ENCODE measurements at places on chromosomes 7 and 10.
A peak's percentile ranks its signal among the peaks of the same experiment; 100 is the strongest.

DNA sequence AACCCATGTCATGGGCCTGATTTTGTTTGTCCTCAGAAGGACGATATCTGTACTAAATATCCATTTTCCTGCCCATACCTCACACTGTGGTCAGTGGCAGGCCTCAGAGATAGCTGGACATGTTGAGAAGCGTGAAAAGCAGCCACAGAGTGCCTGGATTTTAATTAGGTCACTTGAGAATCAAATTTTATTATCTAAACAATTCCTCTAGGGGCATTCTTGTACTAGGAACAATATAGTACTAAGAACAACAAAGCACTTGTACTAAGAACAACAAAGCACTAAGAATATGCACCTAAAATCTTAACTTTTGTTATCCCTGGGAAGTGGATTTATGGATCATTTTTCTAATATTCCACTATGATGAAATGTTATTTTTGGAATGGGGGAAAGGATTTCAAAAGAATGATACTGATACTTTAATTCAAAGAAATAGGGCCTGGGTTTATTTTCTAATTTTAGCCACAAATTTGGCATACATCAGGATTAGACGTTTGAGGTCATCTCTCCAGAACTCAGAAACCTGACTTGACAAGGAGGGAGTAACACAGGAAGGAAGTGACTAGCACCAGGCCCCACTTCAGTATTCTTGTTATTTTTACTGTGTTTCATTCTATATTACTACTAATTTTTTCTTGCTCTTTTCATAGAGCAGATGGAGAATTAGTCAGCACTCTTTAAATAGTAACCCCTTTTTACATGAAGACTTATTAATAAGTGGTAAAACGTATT lies 112.2 kb downstream of the EXOC4 start:
- no peak for DNase-seq

- peak; percentile 31 for DNase-seq
These were observed 73.0 kb downstream of the ADCY1 start for GRCh38 chr7:45646996-45647825.

GRCh38 chr10:43981232-43981631 lies 332.6 kb upstream of the ZNF32 start:
- DNase-seq = no peak

- DNase-seq = no peak
These were observed 439 bp upstream of the EMX2 start for GRCh38 chr10:117541909-117542705.

DNA sequence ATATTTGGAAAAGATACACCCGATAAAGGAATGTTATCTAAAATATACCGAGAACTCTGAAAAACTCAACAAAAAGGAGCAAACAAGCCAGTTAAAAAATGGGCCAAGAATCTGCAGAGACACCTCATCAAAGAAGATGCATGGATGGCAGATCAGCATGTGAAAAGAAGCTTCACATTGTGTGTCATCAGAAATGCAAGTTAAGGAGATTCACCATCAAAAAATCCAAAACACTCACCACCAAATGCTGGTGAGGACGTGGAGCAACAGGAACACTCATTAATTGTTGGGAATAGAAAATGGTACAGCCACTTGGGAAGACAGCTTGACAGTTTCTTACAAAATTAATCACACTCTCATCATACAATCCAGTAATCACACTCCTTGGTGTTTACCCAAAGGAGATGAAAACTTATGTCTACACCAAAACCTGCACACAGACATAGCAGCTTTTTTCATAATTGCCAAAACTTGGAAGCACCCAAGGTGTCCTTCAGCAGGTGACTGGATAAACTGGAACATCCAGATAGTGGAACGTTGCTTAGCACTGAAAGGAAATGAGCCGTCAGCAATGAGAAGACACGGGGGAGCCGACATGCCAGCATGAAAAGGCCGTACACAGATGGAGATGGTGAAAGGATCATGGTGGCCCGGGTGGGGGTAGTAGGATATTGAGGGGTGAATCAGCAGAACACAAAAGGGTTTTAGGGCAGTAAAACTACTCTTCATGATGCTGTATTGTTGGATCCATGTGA lies 27.9 kb upstream of the PWWP2B start:
- no peak for DNase-seq

GRCh38 chr10:118710487-118710886 lies 44.3 kb downstream of the CACUL1 start:
- DNase-seq = no peak

- no peak for DNase-seq
These were observed 25.8 kb upstream of the EEPD1 start for GRCh38 chr7:36127075-36127740.

- no peak for DNase-seq
These were observed 540.2 kb downstream of the GATA3 start for GRCh38 chr10:8594711-8595110.

- no peak for DNase-seq
These were observed 47.3 kb downstream of the TFPI2 start for GRCh38 chr7:93843260-93843659.

- DNase-seq = no peak
These were observed 4.9 kb downstream of the SLC25A13 start for GRCh38 chr7:96316949-96317348.

- DNase-seq = peak; percentile 11
These were observed 304.6 kb downstream of the PRPF18 start for GRCh38 chr10:13891128-13892000.

- no peak for DNase-seq
These were observed 155.1 kb downstream of the ZNF22 start for GRCh38 chr10:45155784-45156183.

GRCh38 chr7:74586258-74587175 lies 71.0 kb upstream of the GTF2I start:
- DNase-seq = no peak

- DNase-seq = no peak
These were observed 824 bp downstream of the LRIT2 start for GRCh38 chr10:84224411-84225028.

DNA sequence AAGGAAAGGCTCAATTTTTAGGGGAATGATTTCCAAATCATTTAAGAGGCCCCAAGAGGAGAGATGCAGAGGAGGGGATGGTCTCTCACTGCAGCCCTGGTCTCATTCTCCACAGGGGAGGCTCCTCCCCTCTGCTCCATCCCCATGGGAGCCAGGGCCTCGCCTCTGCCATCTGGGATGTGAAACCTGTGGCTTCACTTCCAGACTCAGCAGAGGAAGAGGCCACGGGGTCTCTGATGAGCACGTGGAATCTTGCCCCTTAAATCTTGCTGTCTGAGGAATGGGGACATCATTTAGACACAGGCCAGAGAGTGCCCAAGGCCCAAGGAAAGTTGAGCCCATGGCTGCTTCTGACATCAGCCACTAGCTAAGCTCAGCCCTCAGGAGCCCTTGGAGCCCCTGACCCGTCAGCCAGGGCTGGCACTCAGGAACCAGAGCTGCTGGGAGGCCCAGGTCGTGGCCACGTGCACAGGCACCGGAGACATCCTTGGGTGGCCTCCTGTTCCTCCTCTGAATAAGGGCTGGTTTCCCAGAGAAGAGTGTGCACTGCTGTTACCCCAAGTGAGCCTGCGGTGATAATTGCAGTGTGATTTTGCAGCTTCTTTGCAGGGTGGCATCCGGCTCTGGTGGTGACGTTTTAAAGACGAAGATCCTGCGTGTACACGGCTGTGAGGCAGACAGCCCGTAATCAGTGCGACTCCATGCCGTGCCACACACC lies 50.5 kb downstream of the VIPR2 start:
- DNase-seq = peak; percentile 14

DNA sequence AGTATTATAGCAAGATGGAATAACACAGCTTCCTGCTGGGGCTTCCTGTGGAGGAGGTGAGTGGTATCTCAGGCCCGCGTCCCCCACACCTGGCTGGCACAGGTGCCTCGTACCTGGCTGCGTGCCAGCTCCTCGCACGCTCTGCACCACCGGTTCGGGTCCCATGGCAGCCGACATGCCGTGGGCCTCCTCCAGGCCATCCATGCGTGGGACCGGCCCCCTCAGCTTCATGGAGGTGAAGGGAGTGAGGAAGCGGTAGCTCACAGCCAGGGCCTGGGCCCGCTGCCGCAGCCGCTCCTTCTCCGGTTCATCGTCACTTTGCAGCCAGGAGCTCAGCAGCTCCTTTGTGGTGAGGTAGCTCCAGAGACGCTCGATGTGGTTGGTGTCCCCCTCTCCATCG lies 90.4 kb downstream of the ITIH5 start:
- no peak for DNase-seq

DNA sequence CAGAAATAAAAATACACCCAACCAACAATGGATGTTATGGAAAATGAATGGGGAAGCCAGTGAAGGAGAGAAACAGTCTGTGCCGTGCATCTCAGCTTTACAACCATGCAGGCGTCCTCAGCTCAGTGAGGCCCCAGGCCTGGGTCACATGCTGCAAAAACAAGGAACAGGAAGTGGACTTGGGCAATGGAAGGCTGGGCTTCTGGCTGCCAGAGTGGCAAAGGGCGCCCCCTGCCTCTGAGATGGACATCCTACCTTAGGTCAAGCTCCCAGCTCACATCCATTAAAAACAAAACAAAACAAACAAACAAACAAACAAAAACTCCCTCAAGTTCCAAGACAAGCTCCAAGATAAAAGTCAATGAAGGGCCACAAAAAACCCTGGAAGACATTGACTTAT lies 54.7 kb upstream of the AFAP1L2 start:
- peak; percentile 50 for DNase-seq

GRCh38 chr10:49049660-49050059 lies 65.7 kb downstream of the VSTM4 start:
- no peak for DNase-seq

- no peak for DNase-seq
These were observed 90.5 kb upstream of the SVIL start for GRCh38 chr10:29725133-29725720.

GRCh38 chr10:76114581-76115001 lies 683.2 kb downstream of the LRMDA start:
- peak; percentile 11 for DNase-seq

DNA sequence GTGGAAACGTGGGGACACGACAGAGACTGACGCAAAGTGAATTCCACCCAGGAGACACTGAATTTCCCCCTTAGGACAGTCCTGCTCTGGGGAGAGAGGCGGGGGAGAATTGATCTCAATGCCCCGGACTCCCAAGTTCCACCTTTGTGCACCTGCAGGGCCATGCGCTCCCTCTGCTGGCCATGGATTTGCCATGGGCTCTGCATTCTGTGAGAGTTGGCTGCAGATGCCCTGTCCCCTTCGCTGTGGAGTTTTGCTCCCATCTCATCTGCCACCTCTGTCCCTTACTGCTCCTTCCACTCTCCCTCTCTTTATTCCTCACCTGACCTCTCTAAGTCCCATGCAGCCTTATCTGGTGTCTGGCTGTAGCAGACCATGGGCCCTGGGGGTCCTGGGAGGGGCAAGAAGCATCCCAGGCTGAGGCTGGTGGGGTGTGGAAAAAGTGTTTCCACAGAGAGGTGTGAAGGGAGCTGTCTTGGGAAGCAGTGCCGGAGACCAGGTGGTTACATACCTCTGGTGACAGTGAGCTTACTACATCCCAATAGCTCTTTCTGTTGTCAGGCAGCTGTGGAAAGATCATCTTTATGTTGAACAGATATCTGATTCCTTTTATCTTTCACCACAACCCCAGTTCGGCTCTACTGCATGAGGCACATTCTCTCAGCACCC lies 14.3 kb downstream of the GHRHR start:
- DNase-seq = peak; percentile 79

DNA sequence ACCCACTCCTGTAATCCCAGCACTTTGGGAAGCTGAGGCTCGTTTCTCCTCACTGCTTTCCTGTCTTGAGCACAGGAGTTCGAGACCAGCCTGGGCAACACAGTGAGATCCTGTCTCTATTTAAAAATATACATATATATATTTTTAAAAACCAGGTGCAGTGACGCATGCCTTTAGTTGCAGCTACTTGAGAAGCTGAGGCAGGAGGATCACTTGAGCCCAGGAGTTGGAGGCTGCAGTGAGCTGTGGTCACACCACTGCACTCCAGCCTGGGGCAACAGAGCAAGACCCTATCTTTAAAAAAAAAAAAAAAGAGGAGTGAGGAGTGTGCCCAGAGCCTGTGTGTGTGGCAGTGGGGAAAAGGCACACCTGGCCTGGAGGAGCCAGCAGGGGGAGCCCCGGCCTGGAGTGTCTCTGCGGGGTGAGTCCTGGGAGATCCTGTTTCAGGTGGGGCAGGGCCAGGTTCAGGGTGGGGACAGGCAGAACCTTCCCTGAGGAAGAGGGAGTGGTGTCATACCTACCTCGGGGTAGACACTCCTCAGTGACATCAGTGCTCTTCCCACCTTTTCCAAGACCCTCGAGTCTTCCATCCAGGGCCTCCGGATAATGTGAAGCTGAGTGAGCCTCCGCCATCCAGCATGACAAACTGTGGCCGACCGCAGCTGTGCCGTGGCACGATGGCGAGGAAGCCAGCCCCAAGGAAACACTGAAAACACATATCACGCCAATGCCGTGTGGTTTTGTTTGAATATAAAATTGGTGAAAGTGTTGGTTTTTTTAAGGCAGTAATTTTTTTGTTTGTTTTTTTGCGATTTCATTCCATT lies 9.0 kb upstream of the ARPC1B start:
- peak; percentile 57 for DNase-seq

- no peak for DNase-seq
These were observed 4.8 kb upstream of the FAM24B start for GRCh38 chr10:122884166-122884565.

GRCh38 chr10:130190737-130191115 lies 54.5 kb downstream of the GLRX3 start:
- DNase-seq = no peak

DNA sequence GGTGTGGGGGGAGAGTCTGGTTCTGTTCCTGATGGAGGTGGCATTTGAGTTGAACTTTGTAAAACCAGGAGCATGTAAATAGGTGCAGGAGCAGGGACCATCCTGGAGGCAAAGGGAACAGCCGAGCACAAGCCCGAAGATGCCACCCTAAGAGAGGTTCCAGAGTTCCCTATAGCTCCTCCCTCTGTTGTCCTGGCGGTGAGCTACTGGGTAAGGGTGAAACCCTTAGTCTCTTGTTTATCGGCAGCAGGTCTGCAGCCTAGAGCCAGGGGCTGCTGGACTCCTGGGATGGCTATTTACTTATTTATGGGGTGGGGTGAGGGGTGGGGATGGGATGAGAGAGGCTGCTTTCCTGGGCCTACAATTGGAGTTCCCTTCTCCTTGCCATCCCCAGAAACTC lies 6.5 kb upstream of the LBX1 start:
- DNase-seq = no peak

DNA sequence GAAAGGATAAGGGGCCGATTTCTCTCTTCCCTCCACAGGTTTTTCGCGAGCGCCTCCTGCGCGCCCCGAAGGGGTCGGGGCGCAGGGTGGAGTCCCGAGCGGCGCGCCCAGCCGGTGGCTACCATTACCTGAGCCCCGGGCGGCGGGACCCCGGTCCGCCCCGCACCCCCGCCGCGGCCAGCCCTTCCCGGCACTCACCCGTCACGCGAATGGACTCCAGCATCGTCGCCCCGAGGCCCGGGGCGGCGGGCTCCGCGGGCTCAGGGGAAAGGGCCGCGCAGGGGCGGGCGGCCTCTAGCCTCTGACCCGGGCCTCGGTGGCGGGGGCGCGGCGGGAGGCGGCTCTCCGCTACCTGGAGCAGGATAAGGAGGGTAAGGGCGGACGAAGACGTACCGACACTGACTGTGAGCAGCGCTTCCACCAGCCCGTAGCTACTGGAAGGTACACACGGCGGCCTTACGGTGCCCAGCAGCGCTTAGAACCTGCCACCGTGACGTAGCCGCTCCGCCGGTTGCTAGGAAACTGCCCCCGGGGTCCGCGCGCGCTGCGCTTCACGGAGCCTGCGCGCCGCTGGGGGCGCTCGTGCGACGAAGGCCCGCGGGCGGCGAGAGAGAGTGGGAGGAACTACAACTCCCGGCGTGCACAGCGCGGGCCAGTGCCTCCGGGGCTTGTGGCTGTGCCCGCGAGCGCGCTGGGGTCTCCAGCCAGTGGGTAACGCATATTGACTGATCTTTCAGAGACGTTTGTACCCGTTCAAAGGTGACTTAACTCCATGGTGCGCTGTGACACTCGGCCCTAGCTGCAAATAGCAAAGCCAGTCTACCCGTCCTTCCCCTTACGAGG lies 22.7 kb upstream of the ANLN start:
- peak; percentile 91 for DNase-seq

Measured in WERI-Rb-1 (cell line).